M059J (cell line): ENCODE measurements at places on chromosomes 16 and 17. TPM values are rescaled to one million over a fixed set of nuclear protein-coding genes. Genes with fewer than 3 reads are reported as not detected.

SPG7 gene
- total RNA-seq: 69.6 and 77.5 TPM in 2 replicates

GPS2 gene
- 94.3 and 118 TPM in 2 replicates for total RNA-seq

CPPED1 gene
- total RNA-seq: 40.1 and 40.5 TPM in 2 replicates

DNA sequence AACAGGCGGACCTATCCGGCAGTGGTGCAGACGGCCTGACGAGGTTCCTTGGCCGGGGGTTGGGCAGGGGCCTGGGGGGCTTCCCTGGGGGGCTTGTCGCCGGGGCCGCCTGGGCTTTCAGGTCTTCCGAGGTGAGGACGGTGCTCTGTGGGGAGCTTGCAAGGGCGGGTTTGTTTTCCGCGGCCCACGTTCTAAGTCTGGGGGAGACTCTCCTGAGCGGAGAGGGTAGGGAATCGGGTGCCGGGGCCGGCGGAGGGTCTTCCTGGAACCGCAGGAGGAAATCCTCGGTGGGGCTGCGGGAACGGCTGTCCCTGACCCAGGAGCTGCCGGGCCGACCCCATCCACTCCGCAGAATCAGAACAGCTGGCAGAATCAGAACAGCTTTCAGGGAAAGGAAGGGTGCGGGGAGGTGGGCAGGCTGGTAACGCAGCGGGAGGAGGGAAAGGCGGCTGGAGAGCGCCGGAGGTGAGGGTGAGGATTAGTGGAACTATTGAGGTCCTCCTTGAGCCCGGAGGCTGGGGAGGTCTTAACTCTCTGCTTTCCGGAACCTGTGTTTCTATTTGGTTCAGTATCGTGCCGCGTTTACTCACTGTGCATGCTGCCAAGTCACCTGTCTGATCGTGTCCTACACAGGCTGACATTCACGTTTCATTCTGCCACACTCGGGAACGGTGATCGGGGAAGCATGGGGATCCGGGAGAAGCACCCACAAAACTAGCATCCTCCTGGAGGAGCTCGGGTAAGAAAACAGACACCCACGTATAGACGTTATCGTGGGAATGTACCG, 28.9 kb downstream of the CPSF4L start:
- peak; percentile 59 for DNase-seq

DNA sequence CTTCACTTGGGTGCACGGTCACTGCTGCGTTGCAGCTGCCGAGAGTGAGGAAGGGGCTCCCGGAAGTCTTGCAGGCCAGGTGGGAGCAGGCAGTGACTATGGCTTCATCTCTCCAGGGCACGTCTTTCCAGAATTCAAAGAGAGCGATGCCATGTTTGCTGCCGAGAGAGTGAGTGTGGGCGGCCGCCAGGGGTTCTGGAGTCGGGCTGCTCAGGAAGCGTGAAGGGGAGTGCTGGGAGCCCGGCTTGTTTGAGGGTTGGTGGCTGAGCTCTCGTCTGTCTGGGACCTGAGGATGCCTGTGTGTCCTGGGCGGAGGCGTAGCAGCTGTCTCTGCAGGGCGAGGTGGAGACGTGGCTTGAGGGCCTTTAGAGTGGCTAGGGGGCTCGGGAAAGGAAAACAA, 6.3 kb downstream of the HGS start:
- DNase-seq: no peak

GRCh38 chr17:44898768-44899073, 524 bp downstream of the EFTUD2 start:
- peak; percentile 65 for DNase-seq

DNA sequence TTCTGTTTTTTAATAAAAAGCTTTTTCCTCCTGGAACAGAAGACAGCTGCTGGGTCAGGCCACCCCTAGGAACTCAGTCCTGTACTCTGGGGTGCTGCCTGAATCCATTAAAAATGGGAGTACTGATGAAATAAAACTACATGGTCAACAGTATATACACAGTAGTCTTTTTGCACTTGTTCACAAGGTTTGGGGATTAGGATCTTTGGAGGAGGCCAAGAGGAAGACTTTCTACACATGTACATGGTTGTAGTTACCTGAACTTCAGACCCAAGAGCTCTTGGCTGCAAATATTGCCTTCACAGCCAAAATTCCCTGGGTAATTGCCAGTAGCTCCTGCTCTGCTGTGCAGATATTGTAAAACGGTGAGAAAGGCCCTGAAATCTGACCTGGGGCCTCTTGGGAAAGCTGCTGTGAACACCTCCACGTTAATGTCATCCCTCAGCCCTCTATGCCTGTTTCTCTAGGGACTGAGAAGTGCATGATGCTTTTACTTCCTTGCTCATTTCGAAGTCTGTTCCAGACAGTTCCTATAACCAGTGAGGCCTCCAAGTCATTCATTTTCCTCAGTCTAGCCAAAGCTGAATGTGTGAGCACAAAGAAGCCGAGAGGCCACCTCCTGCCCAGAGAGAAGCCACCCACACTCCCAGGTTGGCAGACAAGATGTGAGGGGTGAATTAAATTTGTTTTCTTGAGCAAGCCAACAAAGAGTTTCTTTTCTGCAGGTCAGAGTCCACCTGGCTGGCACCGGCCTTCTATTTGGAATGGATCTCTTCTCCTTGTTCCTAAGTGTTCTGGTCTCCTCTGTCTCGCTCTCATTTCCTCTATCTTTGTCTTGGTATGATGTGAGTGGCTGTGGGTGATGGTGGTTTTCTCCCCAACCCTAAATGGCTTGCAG, 15.9 kb downstream of the ANKRD40 start:
- no peak for DNase-seq

DNA sequence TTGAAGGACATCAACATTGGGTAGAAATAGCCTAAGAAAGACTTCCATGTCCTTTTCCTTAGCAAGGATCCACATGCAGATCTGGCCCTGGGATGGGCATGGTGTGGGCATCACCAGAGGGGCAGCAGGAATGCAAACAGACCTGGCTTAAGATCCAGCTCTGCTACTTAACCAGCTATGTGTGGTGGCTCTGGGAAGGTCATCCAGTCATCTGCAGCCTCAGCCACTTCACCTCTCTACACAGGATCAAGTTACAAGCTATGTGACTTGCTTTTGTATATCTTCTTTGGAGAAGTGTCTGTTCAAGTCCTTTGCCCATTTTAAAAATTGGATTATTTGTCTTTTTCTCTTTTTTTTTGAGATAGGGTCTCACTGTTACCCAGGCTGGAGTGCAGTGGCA, 13.5 kb upstream of the ADORA2B start:
- DNase-seq: peak; percentile 30
